Mammary epithelial cell (primary cell): ENCODE measurements at places on chromosomes 7 and 10. TPM values are rescaled to one million over a fixed set of nuclear protein-coding genes. Genes with fewer than 3 reads are reported as not detected.
A peak's percentile ranks its signal among the peaks of the same experiment; 100 is the strongest.

Gene DRGX
- total RNA-seq, result not detected

GRCh38 chr7:100764841-100765240 lies 31.4 kb downstream of the ZAN start:
- no peak for DNase-seq

GRCh38 chr7:82051601-82052000 lies 281.8 kb upstream of the HGF start:
- DNase-seq, result no peak

DNA sequence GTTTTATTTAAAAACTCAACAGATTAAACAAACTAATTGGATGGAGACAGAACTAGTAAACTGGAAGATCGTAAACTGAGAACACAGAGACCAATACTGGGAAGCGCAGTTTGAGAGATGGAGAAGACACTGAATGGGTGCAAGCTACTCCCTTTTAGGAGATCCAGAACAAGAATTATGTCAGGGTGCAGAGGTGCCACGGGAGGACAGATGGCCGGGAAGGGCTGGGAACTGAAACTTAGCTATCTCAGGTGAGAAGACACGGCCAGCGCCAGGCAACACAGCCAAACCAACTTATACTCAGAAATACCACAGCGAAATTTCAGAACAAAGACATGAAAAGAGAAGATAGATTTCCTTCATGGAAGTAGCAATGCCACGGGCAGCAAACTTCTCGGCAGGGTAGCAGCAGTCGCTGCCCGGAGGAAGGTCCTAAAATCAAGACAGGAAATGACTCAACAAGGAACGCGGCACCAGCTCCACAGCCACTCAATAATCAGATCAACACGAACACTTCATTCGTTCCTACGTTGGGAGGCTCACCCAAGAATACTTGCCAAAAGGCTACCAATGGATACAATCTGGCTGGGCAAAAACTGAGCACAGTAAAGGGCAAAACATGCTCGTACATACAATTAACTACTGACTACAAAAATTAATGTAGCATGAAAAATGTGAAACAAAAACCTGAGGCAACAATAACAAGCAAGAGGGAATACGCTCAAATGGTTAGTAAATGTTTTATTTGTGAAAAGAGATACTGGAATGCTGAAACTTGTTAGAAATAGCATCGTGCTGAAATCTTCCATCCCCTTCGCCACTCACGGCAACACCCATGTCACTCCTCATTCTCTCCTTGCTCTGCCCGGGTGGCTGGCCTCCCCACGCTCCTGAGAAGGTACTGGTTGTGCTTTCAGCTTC lies 2.2 kb upstream of the LRRC27 start:
- peak; percentile 11 for DNase-seq

Gene KCND2
- total RNA-seq, result 0.17 TPM

Gene RAMP3
- not detected for total RNA-seq

GRCh38 chr10:98394851-98395440 lies 20.0 kb downstream of the PYROXD2 start:
- no peak for DNase-seq

Gene OPN4
- total RNA-seq, result not detected

Gene CRYGN
- total RNA-seq, result not detected in 2 replicates

Gene MRC1
- total RNA-seq, result not detected

DNA sequence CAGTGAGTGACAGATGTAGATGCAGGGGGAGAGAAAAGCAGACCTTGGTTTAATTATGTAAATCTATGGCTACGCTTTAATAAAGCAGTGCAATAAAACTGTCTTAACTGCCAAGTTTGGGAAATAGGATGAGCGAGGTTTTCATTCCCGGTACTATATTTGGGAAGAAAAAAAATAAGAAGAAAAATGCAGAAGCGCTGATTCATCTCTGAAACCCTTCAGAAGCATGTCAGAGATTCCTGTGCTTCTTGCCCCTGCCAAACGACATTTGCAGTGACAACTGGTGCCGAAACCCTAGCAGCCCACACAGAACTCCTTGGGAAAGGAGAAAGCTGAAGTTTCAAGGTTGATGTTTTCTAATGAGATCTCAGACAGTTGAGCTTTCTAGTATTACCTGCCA lies 380.7 kb downstream of the REEP3 start:
- DNase-seq, result no peak

DNA sequence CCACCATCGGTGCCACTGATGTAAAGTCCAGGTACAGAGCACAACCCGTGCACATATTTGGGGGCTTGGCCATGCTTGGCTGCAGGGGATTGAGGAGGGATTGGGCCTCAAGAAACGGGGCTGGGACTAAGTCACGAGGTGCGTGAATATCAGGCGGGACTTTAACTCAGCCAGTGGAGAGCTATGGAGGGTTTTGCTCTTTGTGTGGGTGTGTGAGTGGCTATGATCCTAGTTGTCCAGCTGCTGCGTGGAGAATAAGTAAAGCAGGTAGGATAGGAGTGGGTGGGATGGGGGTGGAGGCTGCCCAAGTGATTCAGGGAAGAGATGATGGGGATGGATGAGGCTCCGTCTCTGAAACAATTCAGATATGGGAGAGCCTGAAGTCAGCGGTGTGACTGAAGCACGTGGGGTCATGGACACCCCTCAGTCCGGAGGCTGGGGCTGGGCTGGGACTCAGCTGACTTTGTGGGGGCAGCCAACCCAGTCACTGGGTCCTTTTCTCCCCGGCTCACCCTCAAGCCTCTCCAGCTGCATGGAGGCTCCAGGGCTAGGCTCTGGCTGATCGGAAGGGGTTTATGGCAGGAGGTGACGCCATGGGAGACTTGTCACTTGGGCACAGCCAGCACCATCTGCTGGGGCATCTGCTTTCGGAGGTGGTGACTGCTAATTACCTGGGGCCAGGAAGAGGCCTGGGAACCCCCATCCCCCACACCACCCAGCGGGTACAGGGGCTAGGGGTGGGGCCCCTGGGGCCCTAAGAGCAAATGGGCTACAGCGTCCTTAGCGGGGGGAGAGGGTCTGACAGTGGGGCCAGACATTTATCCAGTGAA lies 1.7 kb upstream of the LFNG start:
- DNase-seq, result no peak

Gene ENTPD1
- total RNA-seq, result 0.17 TPM

DNA sequence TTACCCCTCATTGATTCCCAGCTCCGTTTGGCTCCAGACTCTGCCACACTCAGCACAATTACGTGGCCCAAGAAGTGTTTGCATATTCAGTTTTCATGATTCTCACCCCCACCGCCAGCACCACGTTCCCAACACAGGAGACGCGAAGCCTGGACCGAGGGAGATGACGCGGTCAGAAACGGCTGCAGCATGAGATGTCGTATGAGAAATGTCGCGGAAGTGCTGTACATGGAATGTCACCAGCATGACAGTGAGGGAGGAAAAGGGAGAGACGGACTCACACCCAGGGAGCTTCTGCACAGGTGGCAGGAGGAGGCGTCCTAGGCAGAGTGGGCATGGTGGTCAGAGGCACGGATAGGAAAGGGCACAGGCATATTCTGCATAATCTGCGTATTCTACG lies 188.3 kb downstream of the WDR37 start:
- no peak for DNase-seq

- DNase-seq, result no peak
These were observed 31.3 kb upstream of the FRAT2 start for GRCh38 chr10:97365761-97366351.

DNA sequence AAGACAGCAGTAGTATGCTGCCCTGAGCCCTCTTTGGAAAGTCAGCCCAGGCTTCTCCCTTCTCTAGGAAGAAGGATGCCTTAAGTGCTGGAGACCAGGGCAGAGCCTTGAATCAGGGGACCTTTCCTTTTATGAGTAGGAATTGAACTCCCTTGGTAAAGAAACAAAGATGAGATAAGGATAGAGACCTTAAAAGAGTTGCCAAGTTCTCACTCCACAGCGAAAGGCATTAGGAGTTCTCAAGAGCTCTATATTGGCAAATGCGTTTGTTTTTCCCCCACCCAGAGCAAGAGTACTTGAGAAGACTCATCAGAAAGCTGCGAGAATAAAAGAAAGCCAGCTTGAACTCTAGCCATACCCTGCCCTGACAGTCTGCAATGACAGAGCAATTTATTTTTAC lies 72.9 kb upstream of the OGDHL start:
- DNase-seq, result no peak

Gene SLC16A12
- under 0.01 TPM for total RNA-seq

DNA sequence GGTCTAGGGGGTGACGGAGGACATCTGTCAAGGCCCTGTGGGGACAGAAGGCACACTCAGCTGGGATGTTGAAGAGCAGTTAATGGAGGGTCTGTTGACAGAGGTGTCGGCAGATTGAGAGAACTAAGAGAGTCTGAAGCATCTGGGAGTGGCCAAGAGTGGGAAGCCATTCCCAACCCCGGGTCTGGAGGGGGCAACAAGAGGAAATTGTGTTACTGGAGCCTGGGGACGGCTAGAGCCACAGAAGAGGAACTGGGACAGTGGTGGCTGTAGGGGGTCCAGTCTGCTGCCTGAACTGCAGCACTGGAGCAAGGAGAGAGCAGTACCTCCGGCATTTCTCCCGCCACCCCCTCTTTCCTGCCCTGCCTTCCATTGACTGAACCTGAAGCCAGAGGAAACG lies 136.6 kb downstream of the CHN2 start:
- DNase-seq, result no peak

DNA sequence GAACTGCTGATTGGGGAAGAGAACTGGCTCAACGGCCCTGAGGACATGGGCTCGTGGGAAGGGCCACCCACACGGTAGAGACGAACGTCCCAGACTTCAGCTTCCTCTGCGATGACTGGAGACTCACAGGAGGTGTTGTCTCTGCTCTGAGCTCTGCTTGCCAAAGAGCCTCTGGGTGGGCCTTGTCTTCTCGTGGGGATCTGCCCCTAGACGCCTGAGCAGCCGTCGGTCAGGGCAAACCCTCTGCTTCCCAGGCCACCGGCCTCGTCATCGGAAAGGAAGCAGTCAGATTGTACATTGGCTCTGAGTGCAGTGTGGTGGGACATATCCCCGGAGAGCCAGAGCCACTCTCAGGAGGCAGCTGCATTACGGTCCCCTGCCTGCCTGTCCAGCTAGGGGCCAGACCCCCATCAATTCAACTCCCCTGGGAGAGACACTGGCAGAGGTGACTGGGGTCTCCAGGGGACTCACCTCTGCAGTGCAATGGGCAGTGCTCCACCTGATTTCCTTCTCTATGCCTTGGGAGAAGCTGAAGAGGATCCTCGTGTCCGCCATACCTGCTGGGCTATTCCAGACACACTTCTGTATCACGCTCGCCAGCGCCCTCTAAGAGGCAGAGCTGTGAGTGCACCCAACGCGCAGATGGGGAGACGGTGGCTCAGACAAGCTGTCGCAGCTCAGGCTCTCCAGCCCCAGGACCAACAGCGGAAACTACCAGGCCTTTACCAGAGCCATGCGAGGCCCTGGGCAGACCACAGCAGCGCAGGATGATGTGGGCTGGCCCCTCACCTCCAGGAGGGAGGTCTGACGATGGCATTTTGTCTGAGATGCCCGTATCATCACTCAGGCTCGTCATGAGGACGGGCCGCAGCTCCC lies 227.4 kb downstream of the TCERG1L start:
- DNase-seq, result no peak

- no peak for DNase-seq
These were observed 205.3 kb upstream of the KLF6 start for GRCh38 chr10:3990307-3990706.

Gene ZNF273
- total RNA-seq, result 2.5 and 3.4 TPM in 2 replicates

Gene GIMAP7
- total RNA-seq, result not detected

GRCh38 chr10:124153023-124153826 lies 59.8 kb upstream of the CHST15 start:
- DNase-seq, result peak; percentile 98
